ENCODE measurements at places on chromosomes 5 and 9.

DNA sequence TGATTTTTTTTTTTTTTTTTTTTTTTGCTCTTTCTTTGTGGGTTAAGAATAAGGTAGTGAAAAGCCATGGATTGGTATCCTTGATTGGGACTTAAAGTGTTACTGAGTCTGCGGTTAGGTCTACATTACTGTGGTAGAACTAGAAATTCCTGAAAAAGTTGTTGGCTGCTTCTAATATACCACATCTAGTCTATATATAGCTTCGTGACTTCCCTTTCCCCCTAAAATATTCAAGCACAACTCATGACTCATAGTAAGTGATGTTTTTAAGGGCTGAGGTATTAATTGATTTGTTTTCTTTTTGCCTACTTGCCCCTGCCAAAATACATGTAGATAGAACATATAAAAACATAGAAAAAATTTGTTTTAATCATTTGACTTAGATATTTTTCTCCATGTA, 247.6 kb downstream of the TMEM232 start:
- DNase-seq, result no peak

- DNase-seq, result no peak
Measured at GRCh38 chr9:128819716-128820664, 1.7 kb downstream of the ENDOG start.

DNA sequence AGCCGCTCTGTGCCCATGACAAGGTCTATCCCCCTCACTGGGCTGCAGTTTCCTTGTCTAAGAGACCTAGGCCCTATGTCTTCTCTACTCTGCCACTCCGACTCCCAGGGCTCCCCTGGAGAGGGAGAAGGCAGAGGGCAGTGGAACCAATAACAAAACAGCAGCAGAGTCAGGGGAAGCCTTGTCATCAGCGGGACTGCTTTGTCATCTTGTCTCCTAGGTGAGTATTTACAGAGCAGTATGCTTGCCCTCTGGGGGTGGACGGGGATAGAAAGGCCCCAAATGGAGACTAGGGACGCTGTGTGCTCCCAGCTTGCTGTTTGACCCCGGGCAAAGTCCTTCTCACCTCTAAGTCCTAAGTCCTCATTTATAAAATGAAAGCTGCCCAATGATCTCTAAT, 318.5 kb downstream of the CDK5RAP2 start:
- no peak for DNase-seq

- no peak for DNase-seq
Measured at GRCh38 chr5:142860270-142860669, 90.1 kb downstream of the ARHGAP26 start.

GRCh38 chr5:110195288-110195687, 505.6 kb downstream of the MAN2A1 start:
- DNase-seq, result no peak

GRCh38 chr9:18474783-18475182, 830 bp downstream of the ADAMTSL1 start:
- no peak for DNase-seq

- no peak for DNase-seq
Measured at GRCh38 chr9:111966124-111966723, 69.6 kb downstream of the UGCG start.

DNA sequence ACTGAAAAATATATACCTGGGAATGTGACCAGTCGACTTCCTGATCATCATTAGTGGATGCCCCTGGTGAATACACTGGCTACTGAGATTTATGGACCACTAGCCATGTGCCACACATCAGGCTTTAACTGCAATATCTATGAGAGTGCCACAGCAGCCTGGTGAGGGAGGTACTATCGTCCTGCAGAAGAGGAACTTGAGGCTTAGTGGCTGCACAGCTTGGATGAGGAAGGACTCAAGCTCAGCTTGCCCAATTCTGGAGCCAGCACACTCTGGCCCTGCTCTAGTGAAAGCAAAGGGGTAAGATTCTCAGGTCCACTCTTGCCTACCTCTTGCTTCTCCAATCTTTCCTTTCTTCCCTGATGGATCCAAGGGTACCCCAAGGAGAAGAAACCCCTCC, 129.3 kb downstream of the ENTREP1 start:
- no peak for DNase-seq

- no peak for DNase-seq
Measured at GRCh38 chr9:135987838-135988404, 26.7 kb upstream of the UBAC1 start.

DNA sequence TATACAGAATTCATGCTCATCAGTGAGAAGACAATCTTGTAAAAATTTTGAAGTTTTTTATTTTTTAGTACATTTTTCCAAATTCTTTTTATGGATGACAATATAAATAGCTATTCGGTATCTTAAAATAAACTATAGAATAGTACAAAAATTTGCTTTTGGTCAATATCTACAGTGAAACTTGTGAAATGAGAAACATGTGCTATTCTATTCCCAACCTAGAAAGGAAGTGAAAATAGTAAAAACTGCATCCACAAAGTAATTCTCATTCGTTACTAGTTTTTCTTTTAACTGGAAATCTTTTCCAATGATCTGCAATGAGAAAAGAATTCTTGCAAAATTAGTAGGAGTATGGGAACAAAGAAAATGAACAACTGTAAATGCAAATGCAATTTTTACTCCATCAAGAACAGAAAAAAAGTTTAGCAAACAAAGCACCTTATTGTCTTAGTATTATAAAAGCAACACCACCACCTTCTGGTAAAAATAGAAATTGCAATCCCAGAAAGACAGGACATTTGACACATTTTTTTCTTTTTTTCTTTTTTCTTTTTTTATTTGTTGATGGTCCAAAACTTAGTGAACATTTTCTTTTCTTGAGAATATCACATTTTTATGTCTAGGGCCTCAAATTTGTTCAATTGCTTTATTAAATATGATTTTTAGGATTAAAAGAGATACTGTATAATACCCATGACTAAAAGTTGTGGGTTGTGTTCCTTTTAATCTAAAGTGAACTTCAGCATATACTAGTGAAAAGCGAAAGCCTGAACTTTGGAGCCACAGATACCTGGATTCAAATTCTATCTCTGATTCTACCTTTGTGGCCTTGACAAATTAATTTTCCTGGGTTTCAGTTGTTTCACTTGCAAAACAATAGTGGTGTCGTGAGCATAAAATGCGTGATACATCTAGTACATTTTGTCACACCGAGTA, 72.3 kb downstream of the SLCO4C1 start:
- no peak for DNase-seq

DNA sequence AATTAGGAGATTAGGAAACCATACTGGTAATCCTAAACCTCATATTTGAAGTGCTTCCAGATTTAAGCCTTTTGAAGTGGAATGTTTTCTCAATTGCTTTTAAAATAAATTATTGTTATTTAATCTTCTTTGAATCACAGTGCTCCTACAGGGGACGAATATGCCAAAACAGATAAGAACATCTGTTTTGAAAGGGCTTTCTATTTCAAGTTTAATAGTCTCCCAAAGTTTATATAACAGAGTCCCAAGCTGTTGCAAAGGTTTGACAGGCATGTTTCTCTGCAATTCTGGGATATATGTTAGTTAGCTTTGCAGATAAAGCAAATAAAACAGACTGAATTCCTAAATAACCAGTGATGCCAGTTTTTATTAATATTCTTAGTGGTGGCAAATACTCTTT, 803.7 kb downstream of the TLE4 start:
- no peak for DNase-seq

GRCh38 chr5:116145416-116145815, 60.6 kb downstream of the COMMD10 start:
- no peak for DNase-seq

DNA sequence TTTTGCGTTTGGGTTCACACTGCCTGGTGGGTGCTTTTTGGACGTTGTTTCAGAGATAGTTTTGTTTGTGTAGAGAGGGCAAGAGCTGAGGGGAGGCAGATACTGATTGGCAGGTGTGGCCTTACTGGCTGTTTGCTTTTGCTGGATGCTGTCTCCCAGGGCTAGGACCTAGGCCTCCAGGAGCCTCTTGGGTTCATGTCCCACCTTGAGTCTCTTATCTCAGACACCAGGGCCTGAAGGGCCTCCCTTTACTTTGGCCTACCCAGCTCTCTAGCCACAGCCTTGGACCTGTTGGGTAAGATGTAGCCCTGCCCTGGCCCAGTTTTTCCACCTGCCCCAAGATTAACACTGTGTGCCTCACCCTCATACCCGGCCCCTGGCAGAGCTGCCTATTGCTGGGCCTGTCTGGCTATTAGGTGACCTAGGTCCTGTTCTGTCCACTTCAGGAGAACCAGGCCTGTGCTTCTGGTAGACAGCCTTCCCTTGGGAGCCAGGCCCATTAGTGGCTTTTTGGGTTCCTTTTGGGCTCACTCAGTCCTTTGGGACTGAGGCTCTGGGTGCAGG, 13.4 kb downstream of the PTPA start:
- no peak for DNase-seq

GRCh38 chr5:179400020-179400419, 54.8 kb upstream of the ADAMTS2 start:
- DNase-seq, result no peak

DNA sequence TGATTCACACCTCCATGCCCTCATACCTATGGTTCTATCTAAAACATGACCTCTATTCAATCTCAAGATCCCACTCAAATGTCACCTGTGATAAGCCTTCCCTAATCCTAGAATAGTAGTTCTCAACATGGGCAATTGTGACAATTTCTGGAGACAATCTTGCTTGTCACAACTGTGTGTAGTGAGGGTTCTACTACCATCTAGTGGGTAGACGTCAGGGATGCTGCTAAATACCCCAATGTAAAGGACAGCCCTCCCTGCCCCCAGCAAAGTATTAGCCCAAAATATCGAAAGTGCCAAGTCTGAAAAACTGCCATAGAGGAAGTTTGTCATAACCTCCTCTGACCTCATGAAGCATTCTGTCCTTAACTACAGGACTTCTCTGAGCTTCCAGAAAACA, 32.0 kb downstream of the TBCA start:
- no peak for DNase-seq

GRCh38 chr9:126431077-126431742, 104.6 kb downstream of the MVB12B start:
- no peak for DNase-seq

GRCh38 chr5:102811972-102812371, 56.9 kb downstream of the PAM start:
- DNase-seq, result no peak

DNA sequence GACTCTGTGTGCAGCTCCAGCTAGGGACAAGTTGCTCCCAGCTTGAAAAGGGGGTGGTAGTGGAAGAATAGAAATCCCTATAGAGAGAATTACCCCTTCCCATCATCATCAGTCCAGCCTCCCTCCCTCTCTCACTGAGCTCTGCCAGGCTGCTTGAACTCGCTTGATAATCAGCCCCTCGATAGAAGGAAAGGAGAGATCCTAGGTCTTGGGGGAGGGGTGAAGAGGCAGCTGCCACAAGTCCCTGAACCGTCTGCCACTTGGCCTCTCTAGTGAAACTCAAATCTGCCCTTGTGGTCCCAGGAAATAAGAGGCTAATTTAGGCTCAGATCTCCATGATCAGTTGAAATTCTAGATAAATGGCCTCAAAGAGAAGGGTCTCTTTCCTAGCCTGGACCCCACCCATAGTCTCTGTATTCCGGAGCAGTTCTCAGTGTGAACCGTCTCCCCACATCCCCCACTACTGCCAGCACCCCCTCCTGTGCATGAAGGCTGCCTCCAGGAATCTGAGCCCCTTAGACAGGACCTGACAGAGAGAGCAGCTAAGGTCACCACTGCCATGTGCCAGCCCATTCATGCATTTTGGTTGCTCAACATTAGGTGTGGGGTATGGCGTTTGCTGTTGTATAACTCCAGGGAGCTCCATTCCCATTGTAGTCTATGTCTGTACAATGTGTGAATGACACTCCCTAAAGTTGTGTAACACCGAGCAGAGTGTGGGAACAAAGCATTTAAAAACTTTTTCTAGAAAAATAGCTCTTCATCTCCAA, 5.5 kb downstream of the DNAJB5 start:
- no peak for DNase-seq

GRCh38 chr5:68033029-68033428, 182.5 kb upstream of the PIK3R1 start:
- DNase-seq, result no peak

DNA sequence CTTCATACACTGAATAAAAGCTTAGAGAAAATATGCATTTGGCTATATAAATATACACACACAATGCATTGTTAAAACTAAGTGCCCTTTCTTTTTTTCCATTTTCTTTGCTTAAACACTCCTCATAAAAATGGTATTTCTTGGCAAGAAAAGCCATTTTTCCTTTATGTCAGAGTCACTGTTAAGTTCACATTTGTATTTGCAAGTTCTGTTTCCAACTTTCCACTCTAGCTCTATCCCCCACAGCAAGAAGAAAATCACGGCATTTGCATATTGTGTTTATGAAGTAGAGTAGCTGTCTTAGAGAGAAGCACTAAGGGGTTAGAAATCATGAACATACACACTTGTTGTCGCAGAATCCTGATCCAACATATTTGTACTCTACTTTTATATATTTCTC, 662.1 kb upstream of the MEF2C start:
- no peak for DNase-seq
